Left ventricle myocardium superior (tissue), 1 donor: ENCODE measurements at places on chromosomes 12 and 14. TPM values are rescaled to one million over a fixed set of nuclear protein-coding genes. Genes with fewer than 3 reads are reported as not detected.

The TARBP2 gene
- total RNA-seq, result 10.1 TPM

The CD163L1 gene
- 1.6 TPM for total RNA-seq

The LRP6 gene
- 27.3 TPM for total RNA-seq

The CMTM5 gene
- total RNA-seq, result not detected

The HOXC11 gene
- total RNA-seq, result not detected

The HOXC10 gene
- total RNA-seq, result not detected

The GSG1 gene
- total RNA-seq, result not detected

The MAP3K9 gene
- 1.6 TPM for total RNA-seq

The TMEM119 gene
- total RNA-seq, result 1.4 TPM

The AP4S1 gene
- 6.4 TPM for total RNA-seq

The GPD1 gene
- 33.9 TPM for total RNA-seq

The BMAL2 gene
- 2.5 TPM for total RNA-seq
